ENCODE measurements at places on chromosomes 7 and 10. TPM values are rescaled to one million over a fixed set of nuclear protein-coding genes. Genes with fewer than 3 reads are reported as not detected.
A peak's percentile ranks its signal among the peaks of the same experiment; 100 is the strongest.

The OPN1SW gene
- polyA plus RNA-seq, result not detected

The CRHR2 gene
- polyA plus RNA-seq, result not detected

The HMX2 gene
- polyA plus RNA-seq, result not detected

The ZNRF2 gene
- polyA plus RNA-seq, result 5.9 TPM

The UCN3 gene
- 0.77 TPM for polyA plus RNA-seq

The SPACDR gene
- polyA plus RNA-seq, result 0.54 TPM

The ALDH18A1 gene
- polyA plus RNA-seq, result 21.1 TPM

The CD36 gene
- 40.1 TPM for polyA plus RNA-seq

DNA sequence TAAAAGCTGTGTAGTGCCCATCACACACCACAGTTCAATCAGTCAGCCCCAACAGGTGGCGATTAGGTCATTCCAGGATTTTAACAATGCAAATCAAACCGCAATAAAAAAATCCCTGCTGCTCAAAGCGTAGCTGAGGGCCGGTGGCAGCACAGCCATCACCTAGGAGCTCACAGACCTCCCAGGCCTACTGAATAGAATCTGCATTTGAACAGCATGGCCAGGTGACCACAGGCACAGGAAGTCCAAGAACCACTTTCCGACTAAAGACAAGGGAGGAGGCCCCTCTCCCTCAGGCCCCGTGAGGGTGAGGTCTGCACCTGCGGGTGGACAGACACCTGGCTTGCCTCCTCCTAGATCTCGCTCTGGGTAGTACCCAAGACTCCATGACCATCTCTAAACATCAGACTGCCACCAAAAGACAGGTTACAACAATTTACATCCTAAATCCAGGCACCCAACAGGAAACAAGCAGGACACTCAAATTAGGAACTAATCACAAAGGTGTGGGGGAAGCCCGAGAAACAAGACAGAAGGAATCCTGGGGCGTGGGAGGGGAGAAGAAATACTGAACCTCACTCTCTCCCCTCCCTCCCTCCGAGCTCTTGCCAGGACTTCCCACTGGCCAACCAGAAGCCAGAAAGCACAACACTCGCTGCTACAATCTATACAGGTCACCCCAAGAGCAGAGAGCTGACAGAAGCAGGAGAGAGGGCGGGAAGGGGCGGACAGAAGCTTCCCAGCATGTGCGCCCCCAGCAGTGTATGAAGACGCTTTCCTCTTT lies 19.2 kb downstream of the GNA12 start:
- H3K27me3 ChIP-seq, result no peaks in the 10 kb centered on the region
- no peak overlapping the region for H3K27ac ChIP-seq
- peaks cover 3% of the 10 kb centered on the region for H3K36me3 ChIP-seq
- H3K4me1 ChIP-seq, result peaks cover 21% of the 10 kb centered on the region
- H3K4me3 ChIP-seq, result no peak overlapping the region

DNA sequence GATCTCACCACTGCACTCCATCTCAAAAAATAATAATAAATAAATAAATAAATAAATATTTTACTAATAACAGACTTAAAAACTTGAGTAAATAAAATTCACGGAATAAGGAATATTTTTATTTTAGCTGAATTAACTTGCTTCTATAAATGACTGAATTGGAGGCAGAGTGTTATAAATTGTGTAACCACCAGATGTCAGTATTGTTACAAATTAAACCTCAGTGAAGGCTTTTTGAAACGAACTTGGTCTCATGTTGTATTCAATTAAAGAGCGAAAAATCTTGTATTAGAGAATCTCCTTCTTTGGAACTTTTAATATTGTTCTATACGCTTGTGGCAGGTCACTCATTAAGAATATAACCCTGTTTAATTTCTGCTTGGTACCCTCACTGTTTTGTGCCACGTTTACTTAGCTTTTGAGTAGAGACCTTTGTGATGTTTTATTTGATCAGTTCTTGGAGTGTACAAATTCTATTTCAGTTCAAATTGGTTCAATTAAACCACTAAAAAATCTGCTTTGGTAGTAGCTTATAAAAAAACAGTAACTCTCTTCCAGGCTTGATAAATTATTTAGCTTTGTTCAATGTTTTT lies 45.6 kb upstream of the SCIN start:
- peak; percentile 68 for DNase-seq
- H3K4me1 ChIP-seq, result no peaks in the 10 kb centered on the region
- H3K27me3 ChIP-seq, result no peaks in the 10 kb centered on the region
- H3K27ac ChIP-seq, result no peak overlapping the region

DNA sequence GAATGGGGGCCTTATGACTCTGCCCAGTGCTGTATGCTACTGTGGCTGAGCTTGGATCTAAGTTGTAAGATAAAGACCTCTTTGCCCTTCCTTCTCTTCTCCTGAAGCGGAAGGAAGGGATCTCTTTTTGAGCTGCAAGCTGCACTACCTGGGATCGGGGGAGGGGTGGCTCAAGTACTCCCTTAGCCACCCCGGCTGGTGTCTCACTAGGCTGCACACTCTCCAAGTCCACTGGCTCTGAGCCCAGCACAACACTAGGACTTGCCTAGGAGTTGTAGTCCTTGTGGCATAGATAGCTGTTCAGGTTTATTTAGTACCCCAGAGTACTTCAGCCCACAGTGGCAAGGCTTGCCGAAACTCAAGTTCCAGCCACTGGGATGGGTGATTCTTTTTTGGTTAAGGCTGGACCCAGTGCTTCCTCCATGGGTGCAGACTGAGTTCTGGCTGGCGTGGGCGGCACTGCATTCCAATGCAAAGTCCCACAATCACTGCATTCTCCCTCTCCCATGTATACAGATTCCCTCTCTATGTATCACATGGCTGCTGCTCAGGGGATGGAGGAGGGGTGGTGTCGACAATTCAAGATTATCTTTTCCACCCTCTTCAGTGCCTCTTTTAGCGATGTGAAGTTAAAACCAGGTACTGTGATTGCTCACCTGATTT lies 76.2 kb upstream of the SLC25A13 start:
- H3K4me3 ChIP-seq, result no peak overlapping the region
- H3K27me3 ChIP-seq, result no peaks in the 10 kb centered on the region
- DNase-seq, result no peak
- H3K36me3 ChIP-seq, result no peaks in the 10 kb centered on the region
- no peak overlapping the region for H3K27ac ChIP-seq

DNA sequence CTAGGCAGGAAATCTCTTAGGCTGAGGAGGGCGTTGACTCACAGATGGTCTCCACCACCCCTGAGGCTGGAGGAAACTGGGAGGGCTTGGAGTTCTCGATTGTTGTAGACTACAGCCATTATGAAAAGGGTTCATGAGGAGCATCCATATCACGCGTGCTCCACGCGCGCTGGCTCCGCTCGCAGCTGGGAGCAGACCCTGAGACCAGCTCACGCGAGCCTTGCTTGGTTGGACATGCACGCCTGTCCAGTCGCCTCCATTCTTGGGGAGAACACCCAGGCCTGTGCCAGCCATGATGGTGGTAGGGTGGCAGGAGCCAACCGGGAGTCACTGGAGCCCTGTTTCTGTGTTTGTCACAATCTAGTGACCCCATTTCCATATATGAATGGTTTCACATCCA lies 139.1 kb downstream of the TCERG1L start:
- H3K27me3 ChIP-seq, result no peaks in the 10 kb centered on the region
- H3K4me1 ChIP-seq, result no peaks in the 10 kb centered on the region
- no peak overlapping the region for H3K27ac ChIP-seq

DNA sequence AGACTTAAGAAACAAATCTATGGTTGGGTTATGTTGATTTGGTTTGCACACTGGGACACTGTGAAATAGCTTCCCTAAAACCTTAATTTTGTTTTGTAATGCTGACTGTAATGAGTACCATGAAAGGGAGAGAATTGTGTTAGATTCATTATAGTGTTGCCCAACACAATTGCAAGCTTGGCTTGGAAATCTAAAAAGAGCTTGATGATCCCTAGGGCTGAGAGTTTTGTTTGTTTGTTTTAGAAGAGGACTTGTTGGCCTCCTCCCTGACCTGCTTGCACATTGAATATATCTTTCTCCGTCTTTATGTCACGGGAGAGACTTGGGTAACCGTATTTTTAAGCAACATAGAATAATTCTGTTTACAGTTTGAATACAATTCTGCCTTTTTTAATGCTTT lies 410.1 kb downstream of the ARL4A start:
- no peaks in the 10 kb centered on the region for H3K36me3 ChIP-seq
- H3K27ac ChIP-seq, result no peak overlapping the region
- no peak for DNase-seq
- no peak overlapping the region for H3K4me3 ChIP-seq
- H3K4me1 ChIP-seq, result no peaks in the 10 kb centered on the region

- peaks cover 43% of the 10 kb centered on the region for H3K4me1 ChIP-seq
- peak overlapping the region; percentile 75 for H3K27ac ChIP-seq
- H3K36me3 ChIP-seq, result no peaks in the 10 kb centered on the region
Measured at GRCh38 chr10:119305860-119306513, 98.6 kb downstream of the GRK5 start.

DNA sequence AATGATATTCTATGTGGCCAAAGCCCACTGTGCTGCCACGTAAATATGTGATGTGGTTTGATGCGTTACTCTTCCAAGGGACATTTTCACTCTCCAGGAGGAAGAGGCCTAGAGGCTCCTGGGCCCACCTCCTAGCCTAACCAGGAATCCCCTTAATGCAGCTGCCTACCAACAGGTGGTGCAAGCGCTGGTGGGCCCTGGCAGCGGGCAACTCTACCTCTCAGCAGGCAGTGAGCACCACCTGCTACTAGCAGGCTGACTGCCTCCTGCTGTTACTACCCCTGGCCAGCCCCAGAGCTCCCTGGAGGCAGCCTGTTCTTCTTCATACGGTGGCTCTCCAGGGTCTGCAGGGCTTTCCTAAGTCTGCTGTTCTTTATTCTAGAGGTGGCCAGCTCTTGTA lies 62.8 kb downstream of the CDH23 start:
- H3K36me3 ChIP-seq, result no peaks in the 10 kb centered on the region
- DNase-seq, result no peak
- H3K4me1 ChIP-seq, result no peaks in the 10 kb centered on the region
- no peak overlapping the region for H3K27ac ChIP-seq
- H3K4me3 ChIP-seq, result no peak overlapping the region
- H3K27me3 ChIP-seq, result no peaks in the 10 kb centered on the region

- no peaks in the 10 kb centered on the region for H3K27me3 ChIP-seq
- no peaks in the 10 kb centered on the region for H3K4me1 ChIP-seq
- DNase-seq, result no peak
Measured at GRCh38 chr10:13449296-13449695, 79.5 kb downstream of the BEND7 start.

GRCh38 chr7:4550117-4550516 lies 132.0 kb upstream of the FOXK1 start:
- no peaks in the 10 kb centered on the region for H3K36me3 ChIP-seq
- H3K27me3 ChIP-seq, result no peaks in the 10 kb centered on the region
- no peak for DNase-seq
- H3K4me3 ChIP-seq, result no peak overlapping the region
- H3K4me1 ChIP-seq, result no peaks in the 10 kb centered on the region

DNA sequence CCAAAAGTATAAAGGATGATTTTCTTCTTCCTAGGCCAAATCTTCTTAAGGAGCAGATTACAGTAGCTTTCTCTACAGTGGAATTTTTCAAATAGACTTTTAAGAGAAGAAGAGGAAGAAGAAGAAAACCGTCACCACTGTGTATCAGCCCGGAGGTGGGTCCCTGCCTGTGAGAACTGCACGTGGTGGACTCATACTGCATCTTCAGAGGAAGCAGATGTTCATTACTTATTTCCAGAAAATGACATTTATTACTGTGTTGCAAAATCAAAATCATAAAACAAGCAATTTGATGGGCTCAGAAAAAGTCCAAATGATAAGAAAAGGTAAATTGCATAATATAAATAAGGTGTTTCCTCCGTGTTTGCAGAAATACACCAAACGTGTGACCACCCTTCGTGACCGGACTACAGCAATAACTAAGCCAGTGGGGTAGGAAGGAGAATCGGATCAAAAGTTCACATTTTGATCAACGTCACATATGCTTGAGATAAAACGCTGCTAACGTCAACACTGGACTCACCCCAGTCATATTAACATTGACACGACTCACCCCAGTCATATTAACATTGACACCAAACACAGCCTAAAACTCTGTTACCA lies 179.2 kb downstream of the PTPRN2 start:
- no peaks in the 10 kb centered on the region for H3K4me1 ChIP-seq
- no peak overlapping the region for H3K27ac ChIP-seq
- no peak for DNase-seq

All from lung (tissue), 17 donors.